ENCODE measurements at places on chromosomes 3 and 15.

- no peak for DNase-seq
Observed at GRCh38 chr3:102299125-102299877, 135.5 kb upstream of the ZPLD1 start.

DNA sequence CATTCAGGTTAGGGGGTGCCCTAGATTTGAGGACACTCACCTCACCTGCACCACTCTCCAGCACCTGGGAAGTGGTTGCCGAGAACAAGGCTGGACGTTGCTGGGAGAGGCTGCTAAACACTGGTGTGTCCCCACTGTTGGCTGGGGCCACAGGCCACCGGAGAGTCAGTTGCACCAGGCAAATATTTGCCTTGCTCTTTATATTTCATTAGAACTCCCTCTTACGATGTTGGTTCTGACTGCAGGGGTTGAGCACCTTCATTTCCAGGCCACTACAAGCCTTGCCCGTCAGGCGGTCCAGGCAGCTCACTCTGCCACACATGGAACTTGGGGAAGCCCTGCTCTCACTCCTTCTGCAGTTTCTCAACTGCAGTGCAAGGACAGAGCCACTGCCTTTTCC, 30.7 kb downstream of the HCN4 start:
- no peak for DNase-seq

GRCh38 chr15:82551646-82552247, 11.5 kb upstream of the RPS17 start:
- DNase-seq, result no peak

DNA sequence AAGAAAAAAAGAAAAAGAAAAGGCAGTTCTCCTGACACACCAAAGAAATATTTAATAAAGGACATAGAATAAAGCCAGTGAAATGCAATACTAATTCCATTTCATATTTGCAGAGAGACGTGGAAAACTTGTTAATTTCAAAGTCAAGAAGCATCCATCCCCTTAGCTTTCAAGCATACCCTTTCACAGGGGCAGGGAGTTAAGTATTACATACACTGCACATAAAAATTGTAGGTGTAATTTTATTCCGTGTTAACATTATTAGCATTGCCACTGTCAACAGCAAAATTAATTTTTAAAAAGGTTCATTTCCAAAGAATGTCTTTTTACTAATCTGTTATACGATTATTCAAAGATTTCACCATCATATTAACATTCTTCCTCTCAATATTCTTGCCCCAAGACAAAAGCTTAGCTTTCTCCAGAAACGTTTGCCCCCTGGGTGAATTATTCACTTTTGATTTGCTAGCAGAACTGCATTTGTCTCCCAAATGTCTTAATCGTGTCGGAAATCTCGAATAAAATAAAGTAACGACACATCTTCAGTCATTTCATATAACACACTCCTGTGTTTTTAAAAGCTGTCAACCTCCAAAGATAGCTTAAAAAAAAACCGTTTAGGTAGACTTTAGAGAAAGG, 517.9 kb downstream of the MECOM start:
- DNase-seq, result no peak

DNA sequence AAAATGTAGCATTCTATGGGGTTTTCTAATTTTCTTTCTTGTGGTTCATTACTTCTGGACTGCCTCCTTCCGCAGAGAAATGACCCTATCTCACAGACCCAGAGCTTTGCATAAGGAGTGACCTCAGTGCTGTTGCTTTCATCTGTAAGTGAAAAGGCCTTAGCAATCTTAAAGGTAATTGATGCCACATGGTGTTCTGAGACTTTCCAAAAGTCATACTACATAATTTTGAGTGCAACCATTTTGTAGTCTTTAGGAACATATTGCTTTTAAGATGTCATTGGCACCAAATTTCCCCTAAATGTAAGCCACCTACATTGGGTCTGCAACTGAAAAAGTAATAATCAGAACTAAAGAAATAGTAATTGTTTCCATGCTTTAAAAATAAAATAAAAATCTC, 9.2 kb upstream of the HHLA2 start:
- no peak for DNase-seq

- DNase-seq, result no peak
Observed at GRCh38 chr3:190169877-190170276, 49.2 kb upstream of the P3H2 start.

GRCh38 chr3:50293079-50293801, 1.0 kb upstream of the IFRD2 start:
- DNase-seq, result no peak

- no peak for DNase-seq
Observed at GRCh38 chr3:14441920-14442300, 39.5 kb downstream of the SLC6A6 start.

GRCh38 chr3:134772591-134772990, 22.5 kb upstream of the EPHB1 start:
- DNase-seq, result no peak

DNA sequence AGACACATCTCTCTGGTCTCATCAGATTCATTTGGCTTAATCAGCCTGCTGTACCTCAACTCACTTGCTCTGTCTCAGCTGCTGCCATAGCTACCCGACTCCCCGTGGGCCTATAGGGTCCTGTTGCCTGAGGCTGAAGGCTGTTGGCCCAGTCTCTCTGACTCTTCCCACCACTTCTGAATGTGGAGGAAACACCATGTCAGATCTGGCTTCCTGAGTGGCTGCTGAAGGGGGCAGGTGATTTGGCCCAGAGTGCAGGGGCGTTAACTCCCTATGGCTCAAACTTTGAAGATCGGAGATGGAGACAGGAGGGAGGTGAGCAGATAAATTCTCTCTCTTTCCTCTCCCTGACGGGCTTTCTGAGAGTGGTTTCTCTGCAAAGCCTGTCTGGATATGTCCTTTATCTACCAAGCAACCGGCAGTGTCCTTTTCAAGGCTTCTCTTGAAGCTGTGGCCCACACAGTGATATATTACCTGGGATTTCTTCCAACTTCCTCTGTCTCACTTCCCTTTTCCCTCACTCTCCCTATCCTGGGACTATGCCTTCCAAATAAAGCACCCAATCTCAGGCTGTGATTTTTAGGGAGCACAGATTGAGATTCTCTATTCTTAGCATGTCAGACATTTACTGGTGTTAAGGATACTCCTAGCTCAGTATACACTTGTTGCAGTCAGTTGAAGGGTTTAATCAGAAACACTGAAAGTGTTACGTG, 334.9 kb upstream of the TBC1D5 start:
- DNase-seq, result no peak

DNA sequence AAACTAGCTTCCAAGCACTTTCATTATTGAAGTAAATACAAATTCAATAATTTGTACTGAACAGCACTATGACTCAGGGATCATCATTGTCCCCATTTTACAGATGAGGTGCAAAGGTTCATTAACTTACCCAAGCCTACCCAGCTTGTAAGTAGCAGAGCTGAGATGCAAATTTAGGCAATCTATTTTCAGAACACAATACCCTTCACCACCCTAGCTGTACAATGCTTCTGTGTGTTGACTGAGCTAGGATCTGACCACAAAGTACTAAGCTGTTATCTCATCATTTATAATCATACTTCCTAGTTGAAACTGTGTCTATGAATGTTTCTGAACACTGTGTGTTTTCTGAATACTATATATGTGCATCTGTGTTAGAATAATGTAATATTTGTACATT, 3.2 kb upstream of the ILDR1 start:
- no peak for DNase-seq

- no peak for DNase-seq
Observed at GRCh38 chr3:152626226-152626625, 208.7 kb upstream of the P2RY1 start.

DNA sequence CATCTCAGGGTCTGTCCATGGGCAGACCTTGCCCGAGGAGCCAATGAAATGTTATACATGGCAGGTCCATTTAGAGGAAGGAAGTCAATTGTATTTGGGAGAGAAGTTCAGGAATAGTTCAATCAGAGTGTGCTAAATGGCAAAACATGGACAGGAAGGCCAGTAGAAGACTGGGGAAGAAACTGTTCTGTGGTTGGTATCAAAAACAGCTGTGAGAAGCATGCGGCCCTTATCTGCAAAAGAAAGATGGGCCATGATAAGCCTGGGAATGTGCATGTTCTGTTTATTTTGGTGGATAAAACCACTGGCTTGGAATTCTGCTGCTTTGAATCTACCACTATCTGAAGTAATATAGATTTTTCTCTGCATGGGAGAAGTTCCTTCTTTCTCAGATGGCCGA, 100.4 kb downstream of the MCTP2 start:
- no peak for DNase-seq

DNA sequence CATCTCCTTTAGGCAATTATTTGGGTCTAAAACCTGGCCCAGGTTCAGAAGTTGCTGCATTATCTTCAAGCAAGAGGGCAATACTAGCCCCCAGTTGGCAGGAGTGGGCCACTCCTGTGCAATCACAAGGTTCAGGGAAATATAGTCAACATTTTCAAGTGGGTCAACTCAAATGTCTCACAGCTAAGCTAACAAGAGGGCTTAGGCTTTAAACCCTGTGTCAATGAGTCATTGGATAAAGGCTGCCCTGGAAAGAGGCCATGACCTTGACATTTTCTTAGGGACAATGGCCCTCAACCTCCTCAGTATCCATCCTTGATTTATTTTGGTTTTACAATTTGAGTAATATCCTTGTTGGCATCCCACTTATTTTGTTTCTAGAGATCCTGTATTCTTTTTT, 73.5 kb upstream of the DCP1A start:
- no peak for DNase-seq

GRCh38 chr15:101322854-101323477, 27.9 kb upstream of the SNRPA1 start:
- DNase-seq, result no peak

- DNase-seq, result no peak
Observed at GRCh38 chr3:30470496-30470895, 135.9 kb upstream of the TGFBR2 start.

DNA sequence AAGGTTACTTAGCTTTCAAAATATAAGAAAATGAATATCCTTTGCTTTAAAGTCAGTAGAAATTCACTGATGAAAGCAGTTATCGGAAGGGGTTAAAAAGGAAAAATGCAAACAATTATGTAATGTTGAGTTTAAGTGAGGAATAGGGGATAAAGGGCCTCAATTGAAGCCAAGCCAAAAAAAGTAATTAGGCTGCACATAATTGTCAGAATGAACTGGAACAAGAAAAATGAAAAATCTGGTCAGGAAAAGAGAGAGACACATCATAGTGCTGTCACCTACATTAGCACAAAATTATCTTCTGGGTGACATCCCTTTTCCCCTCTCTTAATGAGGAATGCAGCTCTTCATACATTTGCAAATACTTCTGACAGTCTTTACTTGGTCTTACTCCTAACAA, 48.8 kb upstream of the PIK3R4 start:
- no peak for DNase-seq

GRCh38 chr3:107910713-107911259, 180.0 kb downstream of the CD47 start:
- DNase-seq, result no peak

- no peak for DNase-seq
Observed at GRCh38 chr3:197022405-197023231, 7.0 kb downstream of the MELTF start.

- no peak for DNase-seq
Observed at GRCh38 chr3:87901141-87901540, 157.7 kb downstream of the CGGBP1 start.

Data from hematopoietic multipotent progenitor cell treated with erythropoietin and hydrocortisone succinate and interleukin-3 and kit ligand, for 17 days (in vitro differentiated cells).